Spleen (tissue), 13 donors: ENCODE measurements at places on chromosomes 2 and 18. TPM values are rescaled to one million over a fixed set of nuclear protein-coding genes. Genes with fewer than 3 reads are reported as not detected.

Gene PSMA8
- 0.61 TPM for polyA plus RNA-seq

Gene REEP1
- polyA plus RNA-seq: 1.5 TPM

Gene NCOA1
- 4.4 TPM for polyA plus RNA-seq

Gene GLI2
- polyA plus RNA-seq: 0.32 TPM

Gene FBLN7
- polyA plus RNA-seq: 2.0 TPM

Gene CROCC2
- 0.74 TPM for polyA plus RNA-seq

Gene CCDC121
- 3.5 TPM for polyA plus RNA-seq

Gene LRRTM1
- not detected for polyA plus RNA-seq

Gene NTSR2
- polyA plus RNA-seq: not detected

Gene RAB27B
- 0.26 TPM for polyA plus RNA-seq

Gene LIPG
- 0.22 TPM for polyA plus RNA-seq

Gene FBXO48
- 0.99 TPM for polyA plus RNA-seq

Gene SCN7A
- 2.4 TPM for polyA plus RNA-seq

Gene LHCGR
- 0.03 TPM for polyA plus RNA-seq

Gene ZNF24
- 19.7 TPM for polyA plus RNA-seq

Gene TMEM37
- polyA plus RNA-seq: 16.5 TPM

Gene ONECUT2
- under 0.01 TPM for polyA plus RNA-seq

Gene SNTG2
- 1.9 TPM for polyA plus RNA-seq

Gene STEAP3
- polyA plus RNA-seq: 1.0 TPM
